ENCODE measurements at places on chromosomes 7 and 10. TPM values are rescaled to one million over a fixed set of nuclear protein-coding genes. Genes with fewer than 3 reads are reported as not detected.

- no peak for DNase-seq
These were observed 109.0 kb downstream of the LRMDA start for GRCh38 chr10:75540357-75540966.

- no peak for DNase-seq
These were observed 5.7 kb upstream of the UCMA start for GRCh38 chr10:13239923-13240322.

- DNase-seq: no peak
These were observed 17.9 kb downstream of the RSBN1L start for GRCh38 chr7:77714195-77714594.

DNA sequence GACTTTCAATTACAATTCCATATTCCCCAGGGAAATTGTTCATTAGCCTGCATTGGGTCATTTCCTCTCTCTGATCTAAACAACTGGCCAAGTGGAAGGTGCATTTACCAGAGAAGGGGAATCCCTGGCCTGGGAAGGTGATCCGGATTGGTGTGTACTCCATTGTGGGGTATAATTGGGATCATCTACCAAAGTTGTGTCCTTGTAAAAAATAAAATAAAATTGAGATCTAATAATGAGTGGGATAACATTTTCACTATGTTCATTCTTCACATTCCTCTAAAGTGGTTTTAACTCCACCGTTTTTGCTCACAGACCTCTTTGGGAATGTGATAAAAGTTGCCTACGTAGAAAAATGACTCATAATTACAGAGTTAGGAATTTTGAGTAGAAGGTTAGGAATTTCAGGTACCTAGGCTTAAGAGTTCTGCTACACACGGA lies 22.8 kb downstream of the ARL5B start:
- DNase-seq: peak; percentile 75

- DNase-seq: no peak
These were observed 1.3 kb downstream of the NAMPT start for GRCh38 chr7:106283501-106283830.

Gene ANKRD22
- total RNA-seq: 0.05 TPM
